ENCODE measurements at places on chromosomes 11 and 22.
A peak's percentile ranks its signal among the peaks of the same experiment; 100 is the strongest.

DNA sequence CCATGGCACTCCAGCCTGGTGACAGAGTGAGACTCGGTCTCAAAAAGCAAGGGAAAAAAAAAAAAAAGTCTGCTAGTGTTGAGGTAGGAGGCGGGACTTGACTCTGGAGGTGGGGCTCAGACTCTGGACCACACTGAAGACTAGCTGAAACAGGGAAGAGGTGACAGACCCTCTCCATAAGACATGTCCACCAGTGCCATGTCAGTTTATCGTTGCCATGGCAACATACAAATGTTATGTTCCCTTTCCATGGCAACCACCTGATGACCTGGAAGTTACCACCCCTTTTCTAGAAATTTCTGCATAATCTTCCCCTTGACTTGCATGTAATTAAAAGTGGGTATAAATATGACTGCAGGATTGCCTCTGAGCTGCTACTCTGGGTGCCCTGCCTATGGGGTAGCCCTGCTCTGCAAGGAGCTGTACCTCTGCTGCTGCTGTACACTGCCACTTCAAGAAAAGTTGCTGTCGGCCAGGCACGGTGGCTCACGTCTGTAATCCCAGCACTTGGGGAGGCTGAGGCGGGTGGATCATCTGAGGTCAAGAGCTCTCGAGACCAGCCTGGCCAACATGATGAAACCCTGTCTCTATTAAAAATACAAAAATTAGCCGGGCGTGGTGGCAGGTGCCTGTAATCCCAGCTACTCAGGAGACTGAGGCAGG, 55.1 kb downstream of the KIAA1671 start:
- DNase-seq = no peak

DNA sequence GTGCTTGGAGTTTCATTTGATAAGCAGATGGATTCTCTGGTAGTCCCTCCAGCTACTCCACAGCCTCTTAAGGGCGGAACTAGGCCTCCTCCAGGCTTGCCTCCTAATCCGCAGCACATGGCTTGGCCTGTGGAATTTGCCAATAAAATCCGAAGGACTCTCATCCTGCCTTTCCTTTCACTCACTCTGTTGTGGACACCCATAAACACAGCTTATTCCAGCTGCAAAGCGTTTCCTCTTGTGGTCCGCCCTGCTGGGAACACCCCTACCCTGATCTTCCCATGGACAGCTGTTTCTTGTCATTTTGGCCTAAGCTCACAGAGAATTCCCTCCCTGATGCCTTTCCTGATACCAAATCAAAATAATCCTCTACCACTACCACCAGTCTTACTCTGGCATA, 546.2 kb downstream of the NTM start:
- DNase-seq = no peak

- no peak for DNase-seq
Measured at GRCh38 chr11:72179049-72179803, 12.7 kb upstream of the FOLR1 start.

DNA sequence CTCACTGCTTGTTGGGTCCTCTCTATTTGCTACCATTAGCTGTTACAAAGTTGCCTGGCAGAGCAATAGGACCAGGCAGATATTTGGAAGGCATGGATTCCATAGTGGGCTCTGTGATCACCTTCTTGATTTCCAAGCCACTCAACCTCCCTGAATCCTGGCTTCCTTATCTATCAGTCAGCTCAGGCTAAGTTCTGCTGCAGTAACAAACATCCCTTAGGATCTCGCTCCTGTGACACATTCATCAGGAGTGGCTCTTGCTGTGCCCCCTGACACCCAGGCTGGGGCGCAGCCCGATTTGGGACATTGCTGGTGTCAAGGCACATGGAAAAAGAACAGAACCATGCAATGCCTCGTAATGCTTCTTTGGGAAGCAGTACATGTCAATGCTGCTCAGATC, 503.9 kb downstream of the TBC1D22A start:
- DNase-seq = no peak

DNA sequence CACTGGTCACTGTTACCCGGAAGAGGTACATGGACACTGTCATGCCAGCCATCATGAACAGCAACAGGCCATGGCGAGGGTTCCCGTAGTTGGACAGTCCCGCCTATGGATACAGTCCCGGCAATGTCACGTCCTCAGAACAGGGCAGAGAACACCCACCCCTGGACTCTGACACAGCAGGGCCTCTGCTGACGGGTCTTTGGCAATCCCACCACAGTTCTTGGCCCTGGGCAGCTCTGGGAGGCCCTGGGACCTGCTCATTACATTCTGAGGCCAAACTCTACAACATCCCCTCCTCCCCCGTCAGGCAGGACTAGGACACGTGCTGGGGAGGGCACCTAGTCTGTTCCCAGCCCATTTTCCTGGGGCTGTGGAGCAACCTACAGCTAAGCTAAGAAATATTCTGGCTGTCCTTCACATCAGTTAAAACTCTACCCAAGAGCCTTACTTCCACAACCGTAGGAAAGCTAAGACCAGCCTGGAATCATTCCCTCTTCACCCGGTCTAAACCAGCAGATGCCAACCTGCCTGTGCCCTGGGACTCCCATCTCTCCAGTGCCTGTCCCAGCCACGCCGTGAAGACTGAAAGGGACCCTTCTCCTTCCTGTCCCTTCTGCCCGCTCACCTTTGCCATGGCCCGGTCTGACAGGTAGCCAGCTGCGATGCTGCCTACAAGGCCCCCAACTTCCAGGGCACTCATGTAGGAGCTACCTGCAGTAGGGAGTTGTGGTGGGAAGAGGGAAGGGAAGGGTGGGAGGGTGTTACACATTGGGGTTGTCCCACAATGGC, 4.5 kb downstream of the SLC37A4 start:
- no peak for DNase-seq

- no peak for DNase-seq
Measured at GRCh38 chr22:43490311-43490710, 78.5 kb downstream of the MPPED1 start.

DNA sequence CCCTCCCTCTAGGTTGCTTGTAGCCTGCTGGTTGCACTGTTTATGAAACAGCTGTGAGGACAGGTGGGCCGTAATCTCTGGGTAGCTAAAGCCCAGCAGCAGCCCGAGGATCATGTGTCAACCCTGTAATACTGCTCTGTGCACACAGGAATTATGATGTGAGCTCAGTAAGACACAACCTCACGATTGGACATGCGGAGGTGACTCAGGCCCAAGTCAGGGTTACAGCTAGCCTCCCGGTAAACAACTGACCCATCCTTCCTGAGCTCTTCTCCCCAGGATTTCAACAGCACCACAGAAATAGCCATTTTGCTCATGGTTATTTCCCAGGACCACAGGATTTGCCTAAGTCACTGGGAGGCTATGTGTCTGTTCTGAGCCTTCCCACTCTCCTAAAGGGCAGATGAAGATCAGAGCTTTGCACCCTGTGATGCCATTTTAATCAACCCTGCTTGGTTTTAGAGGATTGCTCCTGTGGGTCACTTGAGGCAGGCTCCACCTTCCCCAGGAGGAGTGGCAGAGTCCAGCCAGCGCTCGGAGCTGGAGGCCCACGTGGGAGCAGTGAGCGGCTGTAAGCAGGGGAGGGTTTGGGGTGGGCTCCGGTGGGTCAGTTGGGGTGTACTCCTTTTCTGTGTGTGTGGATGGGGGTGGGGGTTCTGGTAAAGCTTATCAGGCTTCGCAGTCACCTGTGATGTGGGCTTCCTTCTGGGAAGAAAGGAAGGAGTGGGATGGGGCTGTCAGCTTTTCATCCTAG, at the start of gene AMPD3:
Gene AMPD3 (plus strand): TSS at position 387 of the 754 bp plus-strand sequence. CDS start 6,256 bp downstream, outside the sequence.
- DNase-seq = peak; percentile 63

DNA sequence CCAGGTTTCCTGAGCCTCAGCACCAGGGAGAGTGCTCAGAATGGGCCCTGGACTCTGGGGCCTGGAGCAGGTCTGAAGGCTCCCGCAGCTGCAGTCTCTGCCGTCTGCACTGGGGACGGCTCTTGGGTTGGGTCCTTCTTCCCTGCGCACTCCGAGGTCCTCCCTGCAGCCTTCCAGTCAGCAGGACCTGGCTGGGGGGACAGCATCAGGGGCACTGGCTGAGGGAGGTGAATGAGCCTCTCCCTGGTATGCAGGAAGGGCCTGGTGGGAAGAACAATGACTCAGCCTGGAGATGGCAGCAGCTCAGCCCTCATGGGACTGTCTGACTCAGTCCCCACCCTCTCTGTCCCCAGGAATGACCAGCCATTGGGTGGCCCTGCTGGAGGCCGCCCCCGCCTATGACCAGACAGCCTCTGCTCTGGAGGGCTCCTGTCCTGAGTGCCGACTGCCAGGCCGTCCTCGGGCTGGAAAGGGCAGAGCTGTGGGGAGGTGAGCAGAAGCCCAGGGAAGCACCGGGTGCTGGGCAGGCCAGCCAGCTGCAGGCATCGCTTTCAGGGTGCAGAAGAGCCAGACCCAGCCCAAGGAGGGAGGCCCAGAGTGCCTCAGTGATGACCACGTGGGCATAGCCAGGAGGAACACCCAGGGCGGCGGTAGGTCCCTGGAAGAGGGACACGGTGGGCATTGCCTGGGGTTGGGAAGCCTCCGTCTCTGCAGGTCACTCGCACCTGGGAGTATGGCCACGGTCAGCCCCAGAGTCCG, 455.0 kb downstream of the BRD1 start:
- DNase-seq = peak; percentile 96

- no peak for DNase-seq
Measured at GRCh38 chr22:32728291-32728690, 73.2 kb upstream of the TIMP3 start.

DNA sequence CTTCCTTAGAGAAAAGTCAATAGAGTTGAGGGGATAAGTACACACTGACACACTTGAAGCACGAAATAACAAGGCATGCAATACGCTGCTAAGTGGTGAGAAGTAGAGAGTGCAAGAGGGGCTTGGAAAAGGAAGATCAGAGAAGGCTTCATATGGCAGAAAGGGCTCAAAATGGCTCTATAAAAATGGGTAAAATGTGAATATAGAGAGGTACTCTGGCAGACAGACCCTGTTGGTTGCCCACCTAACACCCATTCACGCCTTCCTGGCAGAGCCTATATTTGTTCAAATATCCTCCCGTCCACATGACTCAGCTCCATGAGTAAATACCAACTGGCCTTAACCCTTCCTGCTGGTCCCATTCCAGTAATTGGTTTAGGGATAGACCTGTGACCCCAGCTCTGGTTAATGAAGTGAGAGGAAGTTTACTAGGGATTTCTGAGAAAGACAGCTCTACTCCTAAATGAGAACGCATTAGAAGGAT, 38.9 kb upstream of the CCDC34 start:
- DNase-seq = no peak

All from SHP77 (cell line).